ENCODE measurements at places on chromosomes 6 and 20. TPM values are rescaled to one million over a fixed set of nuclear protein-coding genes. Genes with fewer than 3 reads are reported as not detected.

Gene STX11
- 23.2 TPM for total RNA-seq

Gene RXRB
- total RNA-seq = 30.3 TPM

Gene ID1
- 1.0 TPM for total RNA-seq

Gene DDO
- not detected for total RNA-seq

GRCh38 chr20:23368316-23369071 lies 6.5 kb downstream of the GZF1 start:
- DNase-seq = no peak

- no peak for DNase-seq
These were observed 115.4 kb downstream of the LAMP5 start for GRCh38 chr20:9629831-9630230.

GRCh38 chr6:118263921-118264486 lies 284.1 kb upstream of the PLN start:
- no peak for DNase-seq

- no peak for DNase-seq
These were observed 341.7 kb downstream of the CD83 start for GRCh38 chr6:14459315-14459714.

- no peak for DNase-seq
These were observed 140.5 kb upstream of the ZNF217 start for GRCh38 chr20:53734006-53734688.

GRCh38 chr20:33079259-33079658 lies at the start of gene BPIFB4:
Gene BPIFB4, plus strand, starts transcription at chr20:33079643. Its CDS starts 1,884 bp downstream, at chr20:33081527.
- no peak for DNase-seq

DNA sequence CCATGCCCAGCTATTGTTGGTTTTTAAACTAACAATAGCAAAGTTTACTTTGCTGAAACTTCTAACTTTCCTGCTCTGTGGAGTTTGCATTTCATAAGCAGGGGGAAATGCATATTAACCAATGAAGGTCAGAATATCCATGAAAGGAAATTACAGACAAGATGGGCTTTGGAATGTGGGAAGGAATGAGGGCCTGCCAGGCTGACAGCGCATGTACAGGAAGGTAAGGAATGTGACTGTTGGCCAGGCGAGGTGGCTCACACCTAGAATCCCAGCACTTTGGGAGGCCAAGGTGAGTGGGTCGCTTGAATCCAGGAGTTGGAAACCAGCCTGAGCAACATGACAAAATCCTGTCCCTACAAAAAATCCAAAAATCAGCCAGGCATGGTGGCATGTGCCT lies 49.6 kb downstream of the CDK5RAP1 start:
- DNase-seq = no peak

DNA sequence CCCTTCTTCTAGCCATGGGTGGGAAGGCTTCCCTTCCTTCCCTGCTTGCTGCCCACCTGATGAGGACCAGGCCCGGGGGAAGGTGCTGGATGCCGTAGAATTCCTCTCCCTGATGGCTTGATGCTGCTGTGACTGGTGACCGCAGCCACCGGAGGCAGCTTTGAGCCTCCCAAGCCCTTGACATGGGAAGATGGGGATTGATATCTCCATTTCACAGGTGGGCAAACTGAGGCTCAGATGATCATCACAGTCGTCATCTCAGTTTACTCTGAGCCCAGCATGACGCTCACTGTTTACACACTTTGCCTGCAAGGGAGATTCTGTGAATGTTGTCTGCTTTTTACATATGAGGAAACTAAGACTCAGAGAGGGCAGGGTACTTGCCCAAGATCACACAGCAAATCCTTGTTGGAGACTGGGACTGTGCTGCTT lies 43.9 kb downstream of the SRC start:
- no peak for DNase-seq

- no peak for DNase-seq
These were observed 27.2 kb downstream of the PNPLA1 start for GRCh38 chr6:36297051-36297450.

DNA sequence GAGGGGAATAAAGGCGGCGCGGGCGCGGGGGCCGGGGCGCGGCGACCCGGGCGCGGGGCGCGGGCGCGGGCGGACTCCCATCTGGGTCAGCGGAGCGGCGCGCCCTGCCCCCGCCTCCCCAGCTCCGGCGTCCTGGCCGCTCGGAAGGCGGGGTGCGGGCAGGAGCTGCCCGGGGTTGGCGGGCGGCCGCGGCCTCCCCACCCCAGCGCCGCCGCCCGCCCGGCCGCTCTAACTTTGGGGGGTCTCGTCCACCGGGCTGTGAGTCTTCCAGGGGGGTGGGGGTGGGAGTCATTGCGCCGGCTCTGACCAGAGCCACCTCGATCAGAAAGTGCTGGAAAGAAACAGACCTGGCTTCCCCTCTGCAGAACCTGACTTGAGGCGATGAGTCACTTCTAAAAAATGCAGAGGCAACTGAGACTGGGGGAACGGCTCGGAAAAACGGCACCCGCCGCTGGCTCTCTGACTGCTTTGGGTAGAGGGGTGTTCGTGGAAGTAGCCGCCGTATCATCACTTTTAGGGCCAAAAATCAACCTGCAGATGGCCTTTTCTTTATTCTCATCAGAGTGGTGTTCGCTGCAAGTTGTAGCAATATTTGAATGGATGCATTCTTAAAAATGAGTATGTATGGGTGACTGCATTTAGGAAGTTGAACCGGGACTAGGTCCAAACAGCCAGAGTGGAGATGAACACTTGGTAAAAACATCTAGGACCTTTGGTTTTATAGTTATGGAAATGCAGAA lies 667 bp downstream of the CAP2 start:
- no peak for DNase-seq

DNA sequence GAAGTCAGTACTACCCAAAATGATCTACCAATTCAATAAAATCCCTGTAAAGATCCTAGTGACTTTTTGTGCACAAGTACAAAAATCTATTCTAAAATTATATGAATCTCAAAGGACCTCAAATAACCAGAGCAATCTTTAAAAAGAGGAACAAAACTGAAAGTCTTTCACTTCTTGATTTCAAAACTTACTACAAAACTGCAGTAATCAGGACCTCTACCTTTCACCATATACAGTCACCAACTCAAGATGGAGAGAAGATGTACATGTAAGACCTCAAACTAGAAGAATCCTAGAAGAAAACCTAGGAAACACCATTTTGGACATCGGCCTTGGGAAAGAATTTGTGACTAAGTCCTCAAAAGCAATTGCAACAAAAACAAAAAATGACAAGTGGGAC lies 109.5 kb upstream of the CD93 start:
- peak; percentile 13 for DNase-seq

- DNase-seq = no peak
These were observed 79.8 kb downstream of the VEGFA start for GRCh38 chr6:43849844-43850243.

DNA sequence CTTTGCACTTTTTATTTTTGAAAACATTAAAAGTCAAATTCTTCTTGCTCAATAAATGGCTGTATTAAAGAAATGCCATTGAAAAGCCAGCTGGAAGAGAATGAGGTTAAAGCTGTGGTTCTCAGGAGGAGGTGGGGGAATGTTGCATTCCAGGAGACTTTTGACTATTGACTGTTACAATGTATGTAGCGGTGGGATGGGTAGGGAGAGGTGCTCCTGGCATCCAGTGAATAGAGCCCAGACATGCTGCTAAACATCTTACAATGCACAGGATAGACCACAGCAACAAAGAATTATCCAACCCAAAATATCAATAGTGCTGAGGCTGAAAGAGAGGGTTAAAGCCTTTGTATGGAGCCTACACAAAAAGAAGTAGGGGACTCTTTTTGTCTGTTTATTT lies 295.9 kb downstream of the NKAIN2 start:
- no peak for DNase-seq

- no peak for DNase-seq
These were observed 1.7 kb downstream of the SLC22A23 start for GRCh38 chr6:3455147-3455568.

- DNase-seq = no peak
These were observed 1.0 kb downstream of the NR2E1 start for GRCh38 chr6:108166664-108167448.

- no peak for DNase-seq
These were observed 117.5 kb downstream of the FLRT3 start for GRCh38 chr20:14219801-14220461.

DNA sequence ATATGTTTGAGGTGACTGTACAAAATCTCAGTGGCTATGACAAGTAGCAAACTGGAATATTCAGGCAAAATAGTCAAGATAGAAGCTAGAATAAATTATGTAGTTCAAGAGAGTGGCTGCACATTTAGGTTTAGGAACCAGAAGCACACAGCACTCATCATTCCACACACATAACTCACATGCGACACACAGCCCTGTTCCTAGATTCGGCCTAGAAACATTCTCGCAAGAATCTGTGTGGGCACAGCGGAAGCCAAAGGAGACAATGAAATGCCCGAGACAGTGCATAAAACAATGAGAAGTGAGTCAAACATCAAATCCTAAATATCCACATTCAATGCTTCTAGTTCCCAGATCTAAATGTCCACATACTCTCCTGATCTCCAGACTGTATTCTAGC lies 9.5 kb upstream of the SUPT3H start:
- DNase-seq = no peak

DNA sequence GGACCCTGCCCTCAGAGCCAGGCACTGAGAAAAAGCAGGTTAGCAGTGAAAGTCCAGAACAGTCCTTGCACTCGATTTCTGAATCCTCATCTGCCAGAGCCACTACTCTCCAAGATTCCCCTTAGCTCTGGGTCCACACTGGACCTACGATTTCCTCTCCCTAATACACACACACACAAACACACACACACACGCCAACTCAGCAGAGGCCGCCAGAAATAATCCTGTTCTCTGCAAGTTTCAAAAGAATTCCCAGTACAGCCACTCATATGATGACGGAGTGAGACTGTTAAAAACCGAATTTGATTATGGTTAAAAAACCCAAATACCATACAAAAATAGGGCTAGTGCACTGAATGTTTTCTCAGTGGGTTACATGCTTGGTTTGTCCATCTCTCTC lies 90.8 kb downstream of the GMPR start:
- DNase-seq = no peak

DNA sequence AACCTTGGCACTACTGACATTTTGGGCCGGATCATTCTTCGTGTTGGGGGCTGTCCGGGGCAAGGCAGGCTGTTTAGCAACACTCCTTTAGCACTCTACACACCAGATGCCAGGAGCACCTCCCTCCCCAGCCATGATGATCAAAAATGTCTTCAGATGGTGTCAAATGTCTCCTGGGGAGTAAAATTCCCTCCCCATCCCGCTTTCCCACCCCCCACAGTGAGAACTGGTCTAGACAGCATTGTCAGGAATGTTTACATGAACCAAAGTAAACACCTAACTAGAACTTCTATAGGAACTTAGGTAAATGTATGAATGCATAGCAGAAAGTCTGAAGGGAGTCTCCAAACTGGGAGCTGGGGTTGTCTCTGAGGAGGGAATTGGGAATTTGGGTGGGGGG lies 70.0 kb upstream of the TOP1 start:
- no peak for DNase-seq

- DNase-seq = no peak
These were observed 38.9 kb downstream of the MAP3K7 start for GRCh38 chr6:90547991-90548390.

GRCh38 chr6:170010665-170011203 lies 259.3 kb downstream of the ERMARD start:
- DNase-seq = no peak

DNA sequence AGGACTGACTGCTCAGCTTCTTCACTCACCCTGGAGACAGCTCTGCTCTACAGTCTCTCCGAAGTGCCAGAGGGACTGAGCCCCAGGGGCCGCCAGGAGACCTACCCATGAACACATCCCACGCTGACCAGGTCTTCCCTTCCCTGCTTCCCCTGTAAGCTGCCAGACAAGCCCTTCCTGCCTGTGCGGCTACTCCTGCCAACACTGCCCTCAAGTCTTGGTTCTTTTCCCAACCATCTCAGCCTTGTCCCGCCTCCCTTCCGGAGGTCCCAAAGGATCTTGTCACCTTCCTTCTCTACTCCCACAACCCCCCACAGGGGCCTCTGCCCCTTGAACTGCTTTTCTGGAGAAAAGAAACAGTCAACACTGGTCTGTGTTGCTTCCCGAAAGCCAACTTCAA lies 15.0 kb downstream of the CPNE5 start:
- no peak for DNase-seq

DNA sequence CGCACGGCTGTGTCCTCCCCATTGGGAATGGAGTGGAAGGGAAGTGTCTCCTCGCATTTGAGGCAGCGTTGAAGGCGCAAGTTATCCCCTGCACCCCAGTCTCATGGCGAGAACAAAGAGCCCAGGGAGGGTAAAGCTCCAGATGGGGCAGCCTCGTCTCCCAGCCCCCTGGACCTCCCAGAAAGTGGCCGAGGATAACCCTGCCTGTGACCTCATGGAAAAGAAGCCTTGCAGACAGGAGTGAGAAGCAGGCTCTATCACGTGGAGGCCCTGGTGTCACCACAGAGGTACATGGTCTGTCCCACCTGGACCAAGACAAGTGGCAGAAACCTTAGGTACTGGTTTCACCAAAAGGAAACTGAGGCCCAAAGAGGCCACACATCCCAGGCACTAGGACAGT lies 134.8 kb upstream of the RPS6KA2 start:
- DNase-seq = no peak

DNA sequence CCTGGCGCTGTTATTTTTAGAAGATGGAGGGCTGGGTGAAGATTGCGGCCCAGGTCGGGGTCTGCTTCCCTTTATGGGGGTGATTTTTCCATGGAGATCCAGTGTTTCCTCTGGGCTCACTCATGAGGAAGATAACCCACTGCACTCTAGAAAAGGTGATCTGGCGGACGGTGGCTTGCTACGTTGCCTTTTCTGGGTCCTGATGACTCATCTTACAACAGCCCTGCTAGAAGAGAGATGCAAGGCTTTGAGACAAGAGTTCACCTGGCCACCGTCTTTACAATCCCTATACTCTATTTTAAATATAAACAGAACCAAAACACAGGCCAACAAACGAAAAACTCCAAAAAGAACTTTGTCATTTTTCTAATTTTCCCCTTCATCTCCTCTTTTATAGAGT lies 182.1 kb upstream of the EXOC2 start:
- DNase-seq = no peak

- DNase-seq = no peak
These were observed 40.8 kb downstream of the PKIB start for GRCh38 chr6:122651031-122651430.

DNA sequence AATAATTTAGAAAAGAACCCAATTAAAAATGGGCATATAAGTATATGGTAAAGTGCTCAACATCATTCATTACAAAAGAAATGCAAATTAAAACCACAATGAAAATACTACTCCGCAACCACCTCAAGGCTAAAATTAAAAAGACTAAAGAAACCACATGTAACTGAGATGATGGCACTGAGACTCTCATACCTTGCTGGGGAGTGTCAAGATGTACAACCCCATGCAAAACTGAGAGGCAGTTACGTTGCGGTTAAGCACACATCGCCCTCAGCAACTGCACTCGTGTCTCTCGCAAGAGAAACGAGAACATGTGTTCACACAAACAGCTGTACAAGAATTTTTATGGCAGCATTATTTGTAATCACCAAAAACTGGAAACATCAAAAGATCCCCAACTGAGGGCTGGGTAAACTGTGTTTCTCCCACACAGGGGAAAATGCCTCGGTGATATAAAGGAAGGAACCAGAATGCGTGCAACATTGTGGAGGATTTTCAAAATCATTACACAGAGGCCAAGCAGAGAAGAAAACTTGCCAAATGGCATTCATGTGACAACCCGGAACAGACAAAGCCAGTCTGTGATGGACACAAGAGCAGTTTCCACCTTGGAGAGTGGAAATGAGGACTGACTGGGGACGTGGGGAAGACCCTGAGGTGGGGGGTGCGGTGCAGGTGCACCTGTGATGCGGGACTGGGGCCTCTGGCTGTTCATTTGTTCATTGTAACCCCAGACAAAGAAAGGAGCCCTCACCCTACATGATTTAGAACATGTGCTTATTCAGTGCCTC lies 144.9 kb downstream of the WDR27 start:
- DNase-seq = peak; percentile 61

All from GM12878 (cell line).